ENCODE measurements at places on chromosomes 4 and X.

- peak; percentile 15 for DNase-seq
Measured at GRCh38 chr4:12633053-12633651, 851.0 kb downstream of the RAB28 start.

GRCh38 chr4:945274-946102 lies 13.2 kb downstream of the TMEM175 start:
- peak; percentile 79 for DNase-seq

DNA sequence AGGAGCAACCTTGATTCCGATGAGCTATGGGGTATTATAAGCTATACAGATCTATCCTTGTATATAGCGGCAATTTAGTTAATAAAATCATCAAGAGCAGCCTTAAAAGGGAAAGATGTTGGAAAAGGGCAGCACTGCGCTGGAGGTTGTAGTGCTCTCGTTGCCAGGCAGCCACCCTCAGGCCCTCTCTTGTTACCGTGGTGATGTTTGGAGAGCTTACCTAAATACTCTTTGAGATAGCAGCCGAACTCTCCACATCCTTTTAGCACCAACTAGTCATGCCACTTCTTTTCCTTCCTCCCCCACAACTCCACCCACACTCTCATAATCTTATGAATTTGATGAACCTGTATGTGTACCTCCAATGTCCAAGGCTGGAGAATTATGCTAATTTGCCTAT lies 3.8 kb upstream of the RADX start:
- peak; percentile 21 for DNase-seq

DNA sequence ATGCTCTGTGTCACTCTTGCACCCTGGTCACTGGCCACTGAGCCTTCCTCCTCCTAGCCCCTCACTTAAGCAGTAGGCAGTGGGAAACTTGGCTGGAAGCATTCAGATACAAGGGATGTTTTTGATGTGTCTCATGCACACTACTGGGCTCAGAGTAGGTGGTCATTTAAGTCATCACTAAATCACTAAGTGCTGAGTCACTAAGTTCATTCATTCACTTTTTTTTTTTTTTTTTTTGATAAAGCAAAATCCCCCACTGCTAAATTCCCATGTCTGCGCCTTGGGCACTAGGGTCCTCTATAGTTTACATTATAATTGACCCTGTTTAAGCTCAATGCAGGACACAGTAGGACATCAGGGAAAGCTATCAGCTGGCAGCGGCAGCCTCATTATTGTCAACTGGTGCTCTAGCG lies 182.4 kb upstream of the MBNL3 start:
- DNase-seq: peak; percentile 19

DNA sequence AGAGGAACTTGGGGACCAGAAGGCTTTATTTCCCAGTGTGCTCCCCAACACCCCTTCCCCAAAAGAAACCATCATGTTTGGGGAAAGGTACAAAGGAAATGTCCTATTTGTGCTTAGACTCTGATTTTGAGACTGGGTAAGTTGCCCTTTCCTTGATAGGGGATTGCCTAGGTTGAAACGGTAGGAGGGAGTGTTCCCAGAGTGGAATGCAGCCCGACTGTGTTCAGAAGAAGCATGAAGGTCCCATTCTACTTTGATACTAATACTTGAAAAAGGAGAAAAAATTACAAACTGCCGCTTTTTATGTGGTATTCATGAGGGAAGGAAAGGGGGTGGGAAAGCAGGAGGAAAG lies 32.4 kb upstream of the TMEM131L start:
- no peak for DNase-seq

GRCh38 chr4:56289934-56290333 lies 97.4 kb downstream of the AASDH start:
- no peak for DNase-seq

- no peak for DNase-seq
Measured at GRCh38 chr4:154073107-154073822, 284.4 kb upstream of the SFRP2 start.

DNA sequence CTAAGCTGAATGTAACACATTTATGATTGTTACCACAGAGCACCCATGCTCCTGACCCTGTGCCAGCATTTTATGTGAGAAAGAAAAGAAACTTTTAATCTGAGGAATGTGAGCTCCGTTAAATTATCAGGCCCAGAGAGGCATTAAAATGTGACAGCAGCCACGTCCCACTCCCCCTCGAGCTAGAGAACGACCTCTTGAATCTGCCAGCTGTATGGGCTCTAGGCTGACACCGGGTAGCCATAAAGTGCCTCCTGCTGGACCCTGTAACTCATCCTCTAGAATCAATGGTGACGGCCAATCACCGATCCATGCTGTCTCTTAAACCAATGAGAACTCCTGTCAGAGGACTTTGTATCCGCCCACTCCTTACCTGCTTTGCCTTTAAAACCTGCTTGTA lies 110.2 kb upstream of the ADRA2C start:
- peak; percentile 93 for DNase-seq

- DNase-seq: no peak
Measured at GRCh38 chrX:72125331-72126047, 6.2 kb downstream of the RTL5 start.

- no peak for DNase-seq
Measured at GRCh38 chrX:126723881-126724280, 95.6 kb upstream of the PRR32 start.

DNA sequence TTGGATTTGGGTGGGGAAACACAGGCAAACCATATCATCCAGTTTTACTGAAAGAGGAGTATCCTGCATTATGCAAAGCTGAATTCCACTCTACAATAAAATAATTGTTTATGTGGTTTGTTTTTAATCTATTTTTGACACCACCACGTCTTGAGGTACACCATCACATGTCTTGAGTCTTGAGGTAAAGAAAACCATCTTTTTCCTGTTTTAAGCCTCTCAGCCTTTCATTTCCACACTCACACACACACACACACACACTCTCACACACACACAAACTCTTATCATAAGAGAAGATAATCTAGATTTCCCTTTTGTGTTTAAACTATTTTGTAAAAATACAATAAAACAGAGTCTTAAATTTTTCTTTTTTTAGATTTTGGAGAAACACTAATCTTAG lies 32.0 kb downstream of the SPIN3 start:
- no peak for DNase-seq

DNA sequence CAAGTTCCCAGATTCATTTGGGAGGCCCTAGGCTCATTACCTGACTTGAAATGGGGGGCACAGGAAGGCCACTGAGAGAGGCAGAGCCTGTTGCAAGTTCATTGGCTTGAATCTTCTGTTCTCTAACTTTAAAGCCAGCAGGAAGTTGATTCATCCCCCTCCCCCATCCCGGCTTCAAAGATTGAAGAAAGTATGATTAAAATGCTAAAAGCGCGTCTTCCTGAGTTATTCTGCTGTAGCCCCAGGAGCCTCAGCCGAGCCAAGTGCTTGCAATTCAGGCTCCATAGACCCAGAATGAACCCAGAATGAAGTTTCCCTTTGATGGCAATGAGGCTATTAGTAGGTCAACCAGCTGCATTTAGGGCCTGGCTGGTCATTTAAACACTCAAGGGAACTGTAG lies 14.7 kb downstream of the CHST7 start:
- no peak for DNase-seq

GRCh38 chrX:126338916-126339315 lies 172.8 kb upstream of the DCAF12L2 start:
- DNase-seq: no peak

- no peak for DNase-seq
Measured at GRCh38 chrX:154059231-154059630, 38.3 kb downstream of the MECP2 start.
